Activated T-cell treated with anti-CD3 and anti-CD28 coated beads, Interleukin-2, amount 50 U/mL, for 72 hours (primary cell): ENCODE measurements at places on chromosomes 16 and 17. TPM values are rescaled to one million over a fixed set of nuclear protein-coding genes. Genes with fewer than 3 reads are reported as not detected.

Gene TEKT1
- total RNA-seq = not detected

Gene NOTUM
- total RNA-seq = 1.4 TPM

Gene MYH2
- total RNA-seq = not detected

Gene PIMREG
- total RNA-seq = 7.3 TPM

Gene SPPL2C
- not detected for total RNA-seq

Gene PROCA1
- 9.6 TPM for total RNA-seq

Gene JUP
- total RNA-seq = 0.86 TPM

Gene DOC2A
- total RNA-seq = not detected

Gene DBF4B
- total RNA-seq = 34.4 TPM

- no peak for DNase-seq
These were observed 10.7 kb upstream of the PECAM1 start for GRCh38 chr17:64401244-64401860.

DNA sequence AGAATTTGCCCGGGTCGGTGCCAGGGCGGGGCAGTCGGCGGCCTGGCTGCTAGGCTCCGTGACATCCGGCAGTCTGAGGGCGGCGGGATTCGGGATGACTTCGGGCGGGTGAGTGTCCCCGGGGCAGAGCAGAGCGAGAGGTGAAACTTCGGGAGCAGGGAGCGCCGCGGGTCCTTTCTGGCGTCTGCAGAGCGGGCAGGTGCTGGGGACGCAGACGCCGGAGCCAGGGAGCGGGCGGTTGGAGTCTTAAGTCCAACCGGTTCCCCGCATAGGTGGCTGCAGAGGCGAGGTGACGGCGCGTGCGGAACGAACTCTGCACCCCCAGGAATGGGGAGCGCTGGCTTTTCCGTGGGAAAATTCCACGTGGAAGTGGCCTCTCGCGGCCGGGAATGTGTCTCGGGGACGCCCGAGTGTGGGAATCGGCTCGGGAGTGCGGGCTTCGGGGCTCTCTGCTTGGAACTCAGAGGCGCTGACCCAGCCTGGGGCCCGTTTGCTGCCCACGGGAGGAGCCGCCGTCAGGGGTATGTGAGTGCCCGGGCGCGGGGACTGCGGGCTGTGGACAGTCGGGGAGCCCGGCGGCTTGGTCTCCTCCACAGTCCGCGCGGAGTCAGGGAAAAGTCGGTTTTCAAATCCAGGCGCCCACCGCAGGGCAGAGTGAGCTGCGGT is at the start of gene B4GALNT2:
TSS of gene B4GALNT2 (plus strand) at position 71 of the 666 bp plus-strand sequence. CDS start at position 95, 24 bp downstream.
- peak; percentile 19 for DNase-seq

- no peak for DNase-seq
These were observed 9.6 kb downstream of the RNF40 start for GRCh38 chr16:30771726-30772125.

GRCh38 chr16:57607676-57608461 is 20.6 kb upstream of the ADGRG1 start:
- DNase-seq = no peak

GRCh38 chr17:12567077-12568053 is 98.3 kb upstream of the MYOCD start:
- DNase-seq = no peak

DNA sequence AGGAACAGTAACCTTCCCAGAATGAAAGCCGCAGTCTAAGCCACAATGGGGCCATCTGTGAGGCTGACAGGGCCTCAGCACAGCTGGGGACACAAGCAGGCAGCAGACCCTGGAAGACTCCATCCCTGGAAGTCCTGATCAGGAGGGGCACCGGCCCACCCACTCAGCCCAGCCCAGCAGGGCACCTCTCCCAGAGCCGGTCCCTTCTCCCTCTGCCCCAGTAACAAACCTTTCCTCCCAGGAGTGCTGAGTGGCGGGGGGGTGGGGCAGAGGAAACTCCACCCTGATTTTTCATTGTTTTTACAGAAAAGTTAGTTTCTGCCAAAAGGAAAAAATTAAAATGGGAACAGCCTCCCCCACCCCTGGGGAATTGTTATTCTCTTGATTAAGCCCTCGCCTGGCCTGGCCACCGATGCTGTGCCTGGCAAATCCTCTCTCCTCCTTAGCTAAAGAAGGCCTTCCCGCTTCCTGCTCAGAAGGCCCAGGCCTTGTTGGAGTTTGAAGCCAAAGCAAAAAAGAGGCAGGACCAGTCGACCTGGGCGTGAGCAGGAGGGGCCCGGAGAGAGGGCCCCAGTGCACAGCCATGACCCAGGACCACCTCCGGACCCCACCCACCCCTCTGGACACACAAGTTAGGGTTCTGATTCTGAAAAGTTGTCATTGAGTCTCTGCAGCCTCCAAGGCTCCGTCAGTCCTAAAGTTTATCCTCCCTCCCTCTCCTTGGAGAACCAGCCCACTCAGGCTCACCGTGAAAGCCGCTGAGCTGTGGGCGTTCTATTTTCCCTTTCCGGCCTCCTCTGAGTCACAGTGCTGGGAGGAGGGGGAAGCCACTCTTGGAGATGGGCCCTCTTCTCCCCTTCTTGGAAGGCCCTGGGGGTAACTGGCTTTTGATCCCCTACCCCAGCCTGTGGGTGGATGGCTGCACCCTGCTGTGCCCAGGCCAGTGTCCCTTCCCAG is 128.4 kb upstream of the TNRC6C start:
- DNase-seq = no peak

GRCh38 chr17:39261286-39261685 is 35.5 kb upstream of the STAC2 start:
- DNase-seq = no peak

- no peak for DNase-seq
These were observed 47.7 kb downstream of the CMIP start for GRCh38 chr16:81492311-81492761.

DNA sequence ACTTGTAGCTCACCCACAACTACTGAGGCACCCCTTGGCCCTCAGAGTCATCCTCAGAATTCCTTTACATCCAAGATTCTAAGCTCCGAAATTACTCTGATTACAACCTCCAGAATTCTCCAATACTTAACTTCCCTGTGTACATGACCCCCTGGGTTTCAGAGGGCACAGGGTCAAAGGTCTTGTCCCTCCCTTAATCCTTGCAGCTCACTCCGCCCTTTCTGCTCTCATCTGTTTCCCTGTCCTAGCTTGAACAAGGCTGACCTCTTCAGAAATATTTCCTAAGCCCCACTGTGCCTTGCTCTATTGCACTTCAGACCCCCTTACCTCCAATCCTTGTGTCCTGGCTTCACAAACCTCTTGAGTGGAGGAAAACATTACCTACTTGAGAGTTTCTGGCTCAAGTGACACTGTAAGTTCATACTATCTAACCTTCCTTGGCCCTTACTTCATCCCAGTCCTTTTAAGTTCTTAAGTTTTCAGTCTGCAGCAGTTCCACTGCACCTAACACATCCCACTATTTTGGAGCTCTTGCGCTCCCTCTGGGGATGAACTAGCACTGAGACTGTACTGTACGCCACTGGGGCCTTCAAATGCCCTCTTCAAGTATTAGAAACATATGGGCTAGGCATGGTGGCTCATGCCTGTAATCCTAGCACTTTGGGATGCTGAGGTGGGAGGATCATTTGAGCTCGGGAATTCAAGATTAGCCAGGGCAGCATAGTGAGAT is 6.2 kb downstream of the N4BP1 start:
- no peak for DNase-seq

DNA sequence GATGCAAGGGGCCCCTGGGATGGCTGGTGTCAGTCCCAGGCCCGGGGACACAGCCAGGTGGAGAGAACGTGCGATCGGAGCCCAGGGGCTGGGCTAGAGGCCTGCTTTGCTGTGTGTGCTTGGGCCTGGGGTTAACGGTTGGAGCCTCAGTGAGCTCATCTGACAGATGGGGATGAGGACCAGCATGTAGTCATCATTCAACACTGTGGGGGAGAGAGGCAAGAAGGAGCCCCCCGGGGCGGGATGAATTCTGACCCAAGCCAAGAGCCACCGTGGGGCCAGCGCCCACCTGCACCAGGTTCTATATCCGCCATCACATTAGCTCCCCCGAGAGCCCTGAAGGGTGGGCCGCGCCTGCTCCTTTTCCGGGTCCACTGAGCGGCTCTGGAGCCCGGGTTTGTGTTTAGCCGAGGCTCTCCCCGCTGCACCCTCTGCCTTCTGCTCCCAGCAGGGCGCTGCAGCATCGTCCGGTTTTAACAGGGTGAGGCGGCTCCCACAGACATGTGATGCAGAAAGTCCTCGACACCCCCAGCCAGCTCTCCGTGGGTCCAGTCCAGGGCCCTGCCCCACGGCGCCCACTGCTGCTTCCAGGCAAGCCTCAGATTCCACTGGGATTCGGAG is 365.7 kb downstream of the SEC14L1 start:
- no peak for DNase-seq

DNA sequence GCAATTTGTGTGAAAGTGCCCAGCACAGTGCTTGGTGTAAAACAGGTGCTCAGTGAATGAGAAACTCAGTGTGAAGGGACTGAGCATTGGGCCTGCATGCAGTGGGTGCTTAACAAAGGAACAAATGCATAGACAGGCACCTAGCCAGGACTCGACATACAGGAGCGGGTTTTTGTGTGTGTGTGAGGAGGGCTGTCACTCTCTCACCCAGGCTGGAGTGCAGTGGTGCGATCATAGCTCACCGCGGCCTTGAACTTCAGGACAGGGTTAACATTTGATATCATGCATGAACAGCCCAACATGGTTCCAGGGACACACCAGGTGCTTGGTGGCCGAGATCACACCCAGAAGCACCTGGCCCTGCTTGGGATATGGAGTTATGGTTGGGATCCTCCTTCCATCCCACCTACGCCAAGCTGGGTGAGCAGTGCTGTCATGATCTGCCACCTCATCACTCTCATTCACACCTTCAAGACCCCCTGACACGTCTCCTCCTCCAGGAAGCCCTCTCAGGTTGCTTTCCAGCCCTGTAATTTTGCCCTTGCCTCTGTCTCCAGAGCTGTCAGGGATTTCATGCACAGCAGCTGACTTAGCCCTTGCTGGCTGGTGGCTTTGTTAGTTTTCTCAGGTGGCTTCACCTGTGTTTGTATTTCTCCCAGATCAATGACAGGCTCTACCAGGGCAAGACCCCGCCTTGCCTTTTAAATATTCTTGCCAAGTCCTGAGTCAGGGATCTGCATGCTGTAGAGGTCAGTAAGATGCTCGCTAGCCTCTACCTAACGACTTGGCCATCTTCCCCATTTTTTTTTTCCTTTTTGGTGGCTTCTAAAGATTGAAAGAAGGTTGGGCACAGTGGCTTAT is 66.4 kb downstream of the OR1D5 start:
- no peak for DNase-seq

- no peak for DNase-seq
These were observed 19.0 kb upstream of the LHX1 start for GRCh38 chr17:36918211-36918691.

DNA sequence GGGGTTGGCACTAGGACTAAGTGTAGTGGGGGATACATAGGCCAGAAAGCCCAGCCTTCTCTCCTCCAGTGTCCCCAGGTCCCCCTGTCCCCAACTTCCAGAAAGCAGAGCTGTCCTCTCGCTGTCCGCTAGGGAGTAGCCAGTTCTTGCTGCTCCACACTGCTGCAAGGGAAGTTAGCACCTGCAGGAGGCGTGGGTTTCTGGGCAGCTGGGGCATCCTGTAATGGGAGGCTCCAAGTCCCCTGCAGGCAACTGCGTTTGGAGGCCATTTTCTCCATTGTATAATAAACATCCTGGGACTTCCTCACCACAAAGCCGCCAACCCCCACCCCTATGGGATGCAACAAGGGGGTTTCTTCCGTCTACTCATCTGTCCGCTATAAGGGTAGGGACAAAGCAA is 1.7 kb downstream of the RPRML start:
- DNase-seq = no peak

DNA sequence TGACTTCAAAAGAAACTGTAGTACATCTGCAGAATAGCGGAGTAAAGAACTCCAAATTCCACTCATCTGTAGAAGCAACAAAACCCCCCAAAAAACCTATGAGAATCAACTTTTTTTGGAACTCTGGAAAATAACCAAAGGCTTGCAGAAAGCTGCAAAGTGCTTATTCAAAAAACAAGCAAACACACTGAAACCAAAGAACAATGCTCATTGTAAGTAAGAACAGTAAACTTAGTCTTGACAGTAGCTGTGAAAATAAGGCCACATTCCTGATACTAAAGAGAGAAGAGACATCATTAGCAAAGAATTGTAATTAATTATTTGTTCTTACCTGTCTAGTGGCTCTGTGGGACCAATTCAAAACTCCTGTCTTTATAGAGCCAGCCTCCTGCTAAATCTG is 534.3 kb upstream of the C16orf82 start:
- no peak for DNase-seq

- DNase-seq = peak; percentile 57
These were observed 23.9 kb upstream of the TMEM98 start for GRCh38 chr17:32903774-32904673.

DNA sequence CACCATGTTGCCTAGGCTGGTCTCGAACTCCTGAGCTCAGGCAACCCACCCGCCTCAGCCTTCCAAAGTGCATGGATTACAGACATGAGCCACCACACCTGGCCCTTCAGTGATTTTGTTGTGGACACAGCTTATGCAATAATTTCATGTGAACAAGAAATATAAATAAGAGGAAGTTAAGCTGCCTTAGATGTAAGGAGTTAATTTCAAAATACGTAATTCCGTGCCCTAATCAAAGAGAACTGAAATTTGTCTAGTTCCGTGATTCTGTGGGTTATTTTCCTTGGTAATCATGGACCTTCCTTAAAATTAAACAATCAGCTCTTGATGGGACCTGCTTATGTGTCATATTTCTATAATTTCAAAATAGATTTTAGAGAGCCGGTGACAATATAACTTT is 11.9 kb downstream of the TVP23A start:
- DNase-seq = no peak

DNA sequence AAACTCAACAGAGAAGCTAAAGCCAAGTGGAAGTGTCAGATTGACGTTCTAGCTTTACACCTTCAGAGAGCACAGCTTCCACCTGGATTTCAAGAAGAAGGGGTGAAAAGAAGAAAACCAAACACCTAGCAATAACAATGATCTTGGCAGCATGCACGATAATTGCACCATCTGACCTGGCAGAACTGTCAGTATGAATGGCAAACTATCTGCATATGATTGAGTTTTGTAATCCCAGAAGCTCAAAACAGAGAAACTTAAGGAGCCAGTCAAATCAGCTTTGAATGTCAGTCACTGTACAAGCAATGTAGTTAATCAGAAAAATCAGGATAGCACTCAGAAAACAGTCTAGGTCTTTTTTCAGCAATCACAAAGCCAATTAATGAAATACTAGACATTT is 427.1 kb downstream of the ZFHX3 start:
- DNase-seq = no peak
